Left colon (tissue), 2 donors: ENCODE measurements at places on chromosomes 11 and 22. TPM values are rescaled to one million over a fixed set of nuclear protein-coding genes. Genes with fewer than 3 reads are reported as not detected.
A peak's percentile ranks its signal among the peaks of the same experiment; 100 is the strongest.

GRCh38 chr22:44531487-44531886 is 33.5 kb upstream of the RTL6 start:
- no peak for DNase-seq

DNA sequence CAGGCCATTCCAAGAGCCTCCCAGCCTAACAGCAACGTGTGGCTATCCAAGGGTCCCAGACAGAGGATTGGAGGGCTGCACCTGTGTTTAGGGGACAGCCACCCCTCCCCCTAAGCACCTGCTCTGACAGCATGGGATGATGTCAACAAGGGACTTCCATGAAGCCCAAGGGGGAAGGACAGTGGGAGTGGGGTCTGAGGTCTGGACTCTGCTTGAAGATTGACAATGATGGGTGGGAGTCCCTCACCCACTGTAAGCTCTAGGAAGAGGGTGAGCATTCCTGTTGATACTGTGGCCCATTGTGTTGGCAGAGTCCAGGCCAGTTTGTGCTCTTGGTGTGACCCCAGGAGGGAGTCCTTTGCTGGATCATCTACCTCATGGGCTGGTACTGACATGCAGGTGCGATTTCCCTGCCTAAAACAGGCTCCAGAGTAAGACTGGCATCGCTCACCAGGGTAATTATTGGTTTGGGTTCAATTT is 46.9 kb upstream of the TUB start:
- DNase-seq: no peak

KCNJ5 gene
- total RNA-seq: 0.12 TPM

DNA sequence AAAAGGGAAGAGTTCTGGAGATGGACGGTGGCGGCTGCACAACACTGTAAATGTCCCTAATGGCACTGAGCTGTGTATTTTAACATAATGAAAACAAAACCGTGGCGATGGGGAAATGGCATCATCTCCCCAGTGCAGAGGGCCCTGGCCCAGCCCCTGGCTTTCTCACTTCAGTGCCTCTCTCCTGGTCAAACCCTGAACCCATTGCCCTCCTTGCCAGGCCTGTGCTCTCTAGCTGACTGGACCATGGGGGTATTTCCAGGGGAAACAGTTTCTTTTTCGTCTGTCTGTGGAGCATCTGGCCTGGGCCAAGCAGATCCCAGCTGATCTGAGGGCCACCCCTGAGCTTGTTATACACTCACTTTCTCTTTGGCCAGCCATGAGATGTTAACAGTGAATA is 17.4 kb upstream of the NAP1L4 start:
- no peak for DNase-seq

GRCh38 chr11:43278193-43278956 is 33.4 kb upstream of the API5 start:
- no peak for DNase-seq

- peak; percentile 52 for DNase-seq
These were observed 1.1 kb upstream of the ADM start for GRCh38 chr11:10303558-10304363.

DNA sequence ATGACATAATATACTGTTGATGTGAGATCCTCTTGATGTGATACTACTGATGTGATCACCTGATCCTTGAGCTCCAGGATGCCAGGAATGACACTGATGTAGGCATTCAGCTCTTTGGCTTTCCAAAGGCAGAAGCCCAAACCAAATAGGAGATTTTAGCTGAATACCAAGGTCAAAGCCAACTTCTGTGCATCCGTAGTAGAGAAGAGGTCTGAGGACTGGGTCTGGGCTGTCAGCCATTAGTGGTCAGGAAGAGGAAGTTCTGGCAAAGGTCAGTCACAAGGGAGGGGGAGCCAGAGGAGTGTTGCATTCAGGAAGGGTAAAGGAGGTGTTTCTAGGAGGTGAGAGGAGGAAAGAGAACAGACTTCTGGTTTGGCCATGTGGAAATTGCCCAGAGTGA is 53.4 kb upstream of the PARVG start:
- DNase-seq: no peak

GRCh38 chr11:93744669-93745004 is 3.2 kb downstream of the C11orf54 start:
- no peak for DNase-seq

DNA sequence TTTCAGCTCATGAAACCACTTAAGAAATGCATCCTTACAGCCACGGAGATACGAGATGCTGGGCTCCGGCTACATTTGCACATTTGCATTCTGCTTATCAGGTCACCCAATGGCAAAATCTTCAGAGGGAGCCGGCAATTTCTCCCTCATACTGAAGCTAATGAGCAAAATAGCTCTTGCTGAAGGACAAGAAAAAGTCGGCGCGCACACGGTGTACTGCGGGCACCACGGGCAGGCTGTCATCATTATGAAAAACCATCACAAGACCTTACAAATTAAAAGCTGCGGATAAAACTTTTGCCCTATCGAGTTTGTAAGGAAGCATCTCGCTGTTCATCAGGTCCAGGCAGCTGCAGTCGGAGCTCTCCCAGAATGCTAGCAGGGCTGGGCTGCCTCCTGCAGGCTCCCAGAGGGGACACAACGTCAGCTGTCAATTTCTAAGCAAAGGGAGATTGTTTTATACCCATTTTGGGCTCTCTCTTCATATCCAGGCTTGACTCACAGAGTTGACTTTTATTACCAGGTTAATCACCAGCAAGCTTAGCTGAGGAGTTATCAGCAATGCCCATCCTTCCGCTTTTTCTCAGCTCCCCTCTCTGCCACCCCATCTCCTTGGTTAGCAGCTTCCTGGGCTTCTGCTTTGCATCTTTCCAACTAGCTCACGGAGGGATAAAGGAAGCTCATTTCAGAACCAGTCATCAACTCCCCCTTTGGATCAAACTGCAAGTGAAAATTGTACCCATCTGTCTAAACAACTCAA is 375.1 kb downstream of the OPCML start:
- no peak for DNase-seq

GRCh38 chr22:17161991-17162390 is 2.9 kb upstream of the HDHD5 start:
- DNase-seq: no peak

NXF1 gene
- 51.0 TPM for total RNA-seq

DNA sequence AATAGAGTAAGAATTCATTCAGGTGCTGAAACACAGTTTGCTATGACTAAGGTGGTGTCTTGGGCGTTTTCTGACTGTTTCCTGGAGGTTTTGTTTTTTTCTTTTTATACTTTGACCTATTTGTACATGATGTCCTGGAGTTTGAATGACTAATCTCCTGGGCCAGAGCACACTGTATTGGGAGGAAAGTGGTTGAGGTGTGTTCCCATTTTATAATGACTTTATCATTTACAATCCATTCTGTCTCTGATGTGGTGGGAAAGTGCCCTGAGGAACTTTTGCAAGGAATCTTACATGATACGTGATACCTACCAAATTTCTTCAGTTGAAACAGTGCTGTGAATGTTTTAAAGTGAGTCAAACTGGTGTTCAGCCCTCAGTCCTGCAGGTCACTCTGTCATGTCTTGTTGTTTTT is 80.8 kb downstream of the TNRC6B start:
- no peak for DNase-seq

DNA sequence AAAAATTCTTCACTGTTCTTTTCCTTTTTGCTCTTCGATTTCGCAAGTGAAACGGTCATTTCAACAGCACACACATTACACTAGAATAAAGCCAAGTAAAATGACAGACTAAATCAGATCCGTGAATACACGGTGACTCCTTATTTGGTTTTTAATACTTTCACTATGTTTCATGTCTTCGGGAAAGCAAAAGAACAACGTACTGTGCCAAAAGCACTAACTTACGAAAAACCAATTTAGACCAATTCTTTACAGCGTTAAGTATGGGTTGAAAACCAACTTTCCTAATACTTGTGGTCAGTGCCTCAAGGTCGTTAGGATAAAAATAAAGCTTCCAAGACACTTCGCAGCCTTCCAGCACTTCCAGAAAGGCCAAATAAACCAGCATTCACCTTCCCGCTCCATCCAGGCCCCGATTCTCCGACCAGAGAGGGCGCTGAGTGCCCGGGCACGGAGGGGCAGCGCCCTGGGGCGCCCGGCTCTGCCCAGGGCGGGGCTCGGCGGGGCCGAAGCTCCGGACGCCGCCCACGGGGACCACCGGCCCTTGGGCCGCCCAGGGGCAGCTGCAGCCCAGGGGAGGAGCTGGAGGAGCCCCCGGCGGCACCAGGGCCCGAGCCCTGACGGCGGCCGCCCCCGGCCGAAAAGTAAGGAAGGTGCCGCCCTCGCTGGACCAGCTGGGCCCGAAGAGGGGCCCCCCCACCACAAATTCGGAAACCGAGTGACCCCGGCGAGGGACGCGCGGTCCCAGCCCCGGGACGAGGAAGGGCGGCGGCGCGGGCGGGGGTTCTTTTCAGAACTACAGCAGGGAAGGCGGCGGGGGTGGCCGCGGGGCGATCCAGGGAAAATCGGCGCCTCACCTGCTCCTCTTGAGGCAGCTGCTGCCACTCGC is 499 bp downstream of the ATL3 start:
- DNase-seq: peak; percentile 58

RAG2 gene
- total RNA-seq: not detected

- DNase-seq: no peak
These were observed 68.9 kb upstream of the GNAZ start for GRCh38 chr22:23001463-23001862.

- no peak for DNase-seq
These were observed 8.2 kb upstream of the MAFF start for GRCh38 chr22:38193580-38193979.

DNA sequence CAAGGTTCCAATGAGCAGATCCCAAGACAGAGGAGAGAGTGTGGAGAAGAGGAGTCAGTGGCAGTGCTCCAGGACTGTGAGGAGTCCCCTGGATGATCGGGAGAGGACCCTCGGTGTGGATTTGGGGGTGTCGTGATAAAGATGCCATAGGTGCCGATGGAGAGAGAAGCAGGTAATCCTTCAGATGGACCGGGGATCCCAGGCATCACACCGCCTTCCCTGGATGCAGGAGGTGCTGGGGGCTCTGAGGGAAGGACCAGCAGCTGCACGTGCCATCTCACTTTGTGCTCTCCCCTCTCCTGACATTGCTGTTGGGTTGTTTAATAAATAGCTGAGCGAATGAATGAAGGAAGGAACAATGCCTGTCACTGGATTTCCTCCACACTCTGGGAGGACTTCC is 744.1 kb downstream of the BRD1 start:
- no peak for DNase-seq

NAALAD2 gene
- 0.89 TPM for total RNA-seq

DNA sequence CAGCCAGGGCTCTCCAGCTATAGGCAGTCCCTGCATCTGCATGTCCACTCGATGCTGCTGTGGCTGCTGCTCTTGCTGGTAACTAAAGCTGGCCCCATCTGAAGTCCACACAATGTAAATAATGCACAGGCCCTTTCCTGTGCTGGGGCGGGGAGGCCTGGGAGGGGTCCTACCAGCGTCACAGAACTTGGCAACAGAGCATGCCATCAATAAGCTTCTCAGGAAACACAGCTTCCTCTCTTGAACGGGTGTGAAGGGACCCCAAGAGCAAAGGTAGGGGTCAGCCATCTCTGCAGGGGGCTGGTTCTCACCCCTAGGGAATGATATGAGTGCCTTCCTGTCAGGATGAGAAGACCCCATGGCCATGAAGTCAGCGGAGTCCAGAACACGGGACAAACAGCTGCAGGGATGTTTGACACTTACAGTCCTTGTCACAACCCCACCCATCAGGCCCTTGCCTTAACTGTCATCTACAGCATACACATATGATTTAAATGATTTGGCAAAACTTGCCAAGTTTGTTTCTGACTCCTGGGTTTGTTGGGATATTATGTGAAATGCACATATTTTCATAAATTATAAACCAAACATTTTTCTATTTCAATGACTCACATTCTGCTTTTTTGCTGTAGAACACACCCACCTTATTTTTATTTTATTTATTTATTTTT is 39.1 kb upstream of the LYVE1 start:
- no peak for DNase-seq

DNA sequence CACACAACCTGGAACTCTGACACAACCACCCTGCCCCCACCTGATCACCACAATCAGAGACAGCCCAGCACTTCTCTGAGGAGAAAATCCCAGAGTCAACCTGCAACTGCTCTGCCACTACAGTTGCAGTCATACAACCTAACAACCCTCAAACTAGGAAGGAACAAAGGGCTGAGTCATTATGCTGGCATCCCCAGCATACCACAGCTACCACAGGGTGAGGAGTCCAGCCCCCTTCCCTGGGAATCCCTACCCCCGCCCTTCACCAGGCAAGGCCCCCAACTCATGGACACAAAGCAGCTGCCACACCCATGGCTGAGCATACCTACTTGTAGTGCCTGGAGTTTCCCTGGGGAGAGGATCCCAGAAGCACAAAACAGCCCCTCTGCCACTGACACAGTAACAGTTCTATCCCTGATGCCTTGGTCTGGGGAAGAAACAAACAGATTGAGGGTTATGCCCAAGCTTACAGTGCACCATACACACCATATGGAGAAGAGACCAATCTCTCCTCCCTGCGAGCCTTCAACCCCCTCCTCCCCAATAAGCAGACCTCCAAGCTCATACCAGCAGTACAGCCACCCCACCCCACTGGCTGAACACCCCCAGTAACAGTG is 68.5 kb upstream of the C11orf58 start:
- DNase-seq: no peak

KCNJ11 gene
- total RNA-seq: 2.1 TPM

CDKN1C gene
- 5.8 TPM for total RNA-seq

DNA sequence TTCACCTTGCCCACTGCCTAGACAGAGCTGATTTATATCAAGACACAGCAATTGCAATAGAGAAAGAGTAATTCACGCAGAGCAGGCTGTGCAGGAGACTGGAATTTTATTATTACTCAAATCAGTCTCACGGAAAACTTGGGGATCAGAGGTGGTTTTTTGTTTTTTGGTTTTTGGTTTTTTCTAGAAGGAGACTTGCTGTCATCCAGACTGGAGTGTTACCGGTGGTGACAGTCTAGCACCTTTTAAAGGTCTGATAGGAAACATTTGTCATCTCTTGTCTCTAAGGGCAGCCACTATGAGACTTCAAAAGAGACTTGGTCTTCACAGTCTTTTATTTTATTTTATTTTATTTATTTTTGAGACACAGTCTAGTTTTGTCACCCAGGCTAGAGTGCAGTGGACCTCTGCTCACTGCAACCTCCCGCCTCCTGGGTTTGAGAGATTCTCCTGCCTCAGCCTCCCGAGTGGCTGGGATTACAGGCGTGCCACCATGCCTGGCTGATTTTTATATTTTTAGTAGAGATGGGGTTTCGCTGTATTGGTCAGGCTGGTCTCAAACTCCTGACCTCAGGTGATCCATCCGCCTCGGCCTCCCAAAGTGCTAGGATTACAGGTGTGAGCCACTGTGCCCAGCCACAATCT is 19.1 kb downstream of the APOBEC3H start:
- no peak for DNase-seq

GRIK4 gene
- total RNA-seq: 0.20 TPM

PRODH gene
- total RNA-seq: 10.2 TPM

CFAP68 gene
- 23.0 TPM for total RNA-seq

RIMBP3C gene
- not detected for total RNA-seq

- DNase-seq: no peak
These were observed 11.1 kb upstream of the MS4A2 start for GRCh38 chr11:60077216-60077817.

HEPHL1 gene
- not detected for total RNA-seq

CNGA4 gene
- 0.14 TPM for total RNA-seq

GRCh38 chr11:128628325-128628673 is 40.9 kb upstream of the ETS1 start:
- no peak for DNase-seq
